ENCODE measurements at places on chromosomes 7 and 10. TPM values are rescaled to one million over a fixed set of nuclear protein-coding genes. Genes with fewer than 3 reads are reported as not detected.

DNA sequence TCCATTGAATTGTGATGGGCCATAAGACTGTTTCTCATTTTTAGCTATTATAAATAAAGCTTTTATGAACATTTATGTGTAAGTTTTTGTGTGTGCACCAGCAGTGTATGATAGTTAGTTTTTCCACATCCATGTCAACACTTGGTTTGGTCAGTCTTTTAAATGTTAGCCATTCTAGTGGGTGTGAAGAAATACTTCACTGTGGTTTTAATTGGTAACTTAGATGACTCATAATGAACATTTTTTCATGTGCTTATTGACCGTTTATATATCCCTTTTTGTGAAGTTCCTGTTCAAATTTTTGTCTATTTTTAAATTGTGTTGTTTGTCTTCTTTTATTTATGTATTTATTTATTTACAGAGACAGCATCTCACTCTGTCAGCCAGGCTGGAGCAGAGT lies 23.6 kb upstream of the PDK4 start:
- H3K27me3 ChIP-seq, result peaks cover 42% of the 10 kb centered on the region
- no peak overlapping the region for H3K4me3 ChIP-seq
- DNase-seq, result no peak
- H3K4me1 ChIP-seq, result no peaks in the 10 kb centered on the region

GRCh38 chr7:2204446-2204845 lies 28.3 kb downstream of the MAD1L1 start:
- H3K27ac ChIP-seq, result no peak overlapping the region
- no peak for DNase-seq
- no peaks in the 10 kb centered on the region for H3K27me3 ChIP-seq
- peaks cover 20% of the 10 kb centered on the region for H3K36me3 ChIP-seq

Gene LZTS2
- total RNA-seq, result 69.9 TPM

Gene FAM237B
- total RNA-seq, result not detected

Gene KCNH2
- total RNA-seq, result not detected

Measured in osteocyte (in vitro differentiated cells).